Activated effector memory CD4-positive, alpha-beta T cell treated with Interleukin-2 at 50 U/mL for 16 hours (primary cell): ENCODE measurements at places on chromosomes 2 and 18.

DNA sequence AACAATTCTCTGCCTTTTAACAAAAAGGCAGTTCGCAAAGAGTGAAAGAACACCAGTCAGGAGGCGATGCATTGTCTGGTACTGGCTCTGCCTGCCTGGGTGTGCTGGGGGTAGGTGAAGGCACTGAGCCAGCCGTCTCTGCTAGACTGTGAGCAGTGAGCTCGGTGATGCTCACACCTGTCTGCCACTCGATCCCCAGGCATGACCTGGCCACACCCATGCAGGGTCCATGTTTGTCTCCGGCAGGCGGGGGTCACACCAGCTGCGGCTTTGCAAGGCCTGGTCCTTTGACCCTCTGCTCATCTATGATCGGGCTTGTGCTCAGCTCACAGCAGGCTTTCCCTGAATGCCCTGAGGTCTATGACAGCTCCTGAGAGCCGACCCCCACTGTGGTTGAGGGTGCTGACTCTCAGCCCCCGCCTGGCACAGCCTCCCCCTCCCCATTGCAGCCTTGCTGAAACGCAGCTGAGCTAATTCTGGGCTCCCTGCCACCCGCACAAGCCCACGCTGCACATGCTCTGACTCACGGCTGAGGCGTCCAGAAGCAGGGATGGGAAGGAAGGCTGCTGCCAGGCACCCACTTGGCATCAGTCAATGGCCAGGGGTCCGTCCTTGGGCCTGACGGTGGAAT is 23.7 kb downstream of the CRACDL start:
- DNase-seq, result no peak

DNA sequence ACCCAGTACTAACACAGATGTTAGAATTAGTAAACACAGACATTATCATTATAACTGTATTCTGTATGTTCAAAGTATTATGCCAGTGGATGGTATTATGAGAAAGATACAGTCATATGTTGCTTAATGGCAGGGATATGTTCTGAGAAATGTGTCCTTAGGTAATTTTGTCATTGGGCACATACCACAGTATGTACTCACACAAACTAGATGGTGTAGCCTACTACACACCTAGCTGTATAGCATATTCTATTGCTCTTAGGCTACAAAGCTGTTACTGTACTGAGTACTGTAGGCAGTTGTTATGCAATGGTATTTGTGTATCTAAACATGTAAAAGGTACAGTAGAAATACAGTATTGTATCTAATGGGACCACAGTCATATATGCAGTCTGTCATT is 53.8 kb downstream of the GTF3C3 start:
- no peak for DNase-seq

- DNase-seq, result no peak
Measured at GRCh38 chr2:56729212-56729611, 545.4 kb downstream of the CCDC85A start.

DNA sequence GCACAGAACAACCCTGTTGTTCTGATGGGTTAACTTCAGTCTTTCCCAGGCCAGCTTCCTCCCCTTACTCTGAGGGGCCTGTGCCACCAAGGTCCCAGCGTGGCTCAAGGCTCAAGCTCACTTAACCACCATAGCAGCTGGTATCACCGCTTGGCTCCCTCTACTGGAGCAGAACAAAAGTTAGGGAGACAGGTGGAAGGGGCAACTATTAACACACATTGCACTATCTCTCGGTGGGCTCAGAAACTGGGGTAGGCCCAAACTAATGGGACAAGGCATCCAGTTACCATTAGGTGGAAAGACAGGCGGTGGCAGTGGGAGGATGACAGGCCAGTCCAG is 88.7 kb upstream of the ATL2 start:
- no peak for DNase-seq

DNA sequence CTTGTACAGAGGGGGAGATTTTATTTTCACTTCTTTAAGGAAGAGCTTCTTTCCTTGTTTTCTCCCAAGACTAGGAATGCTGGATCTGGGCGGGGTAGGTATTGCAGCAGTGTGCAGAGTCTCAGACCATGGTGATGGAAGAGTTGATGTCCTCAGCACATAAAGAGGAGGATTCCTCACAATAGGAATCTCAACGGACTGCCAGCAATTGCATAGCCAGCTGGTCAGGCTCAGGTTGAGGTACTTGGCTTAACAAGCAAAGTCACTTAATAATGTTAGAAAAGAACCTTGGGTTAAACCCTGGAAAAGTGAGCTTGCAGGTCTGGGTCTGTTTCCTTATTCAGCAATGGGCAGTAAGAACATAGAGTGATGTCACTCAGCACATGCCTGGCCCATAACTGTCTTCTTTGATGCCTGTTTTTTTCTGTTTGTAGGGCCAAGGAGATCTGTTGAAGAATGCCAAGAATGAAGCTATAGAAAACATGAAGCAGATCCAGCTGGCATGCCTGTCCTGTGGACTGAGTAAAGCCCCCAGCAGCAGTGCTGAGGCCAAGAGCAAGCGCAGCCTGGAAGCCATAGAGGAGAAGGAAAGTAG is 342.1 kb downstream of the PLCL1 start:
- no peak for DNase-seq

DNA sequence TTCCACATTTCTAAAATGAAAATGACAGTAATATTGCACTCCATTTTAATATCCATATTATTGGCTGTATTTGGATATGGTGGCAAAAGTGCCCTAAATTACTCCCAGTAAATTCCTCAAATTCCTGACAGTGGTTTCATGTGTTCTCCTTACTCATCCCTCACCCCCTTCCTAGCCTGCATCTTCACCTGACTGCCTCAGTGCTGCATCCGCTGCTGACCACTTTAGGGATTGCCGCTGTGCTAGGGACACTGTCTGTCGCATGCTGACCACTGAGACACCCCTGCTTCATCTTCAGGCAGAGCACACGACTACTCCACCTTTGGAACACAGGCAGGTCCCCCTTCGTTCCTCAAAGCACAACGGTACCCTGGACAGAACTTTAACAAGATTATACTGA is 32.6 kb downstream of the DSEL start:
- DNase-seq, result no peak

GRCh38 chr2:224286923-224287322 is 115.0 kb downstream of the FAM124B start:
- no peak for DNase-seq

DNA sequence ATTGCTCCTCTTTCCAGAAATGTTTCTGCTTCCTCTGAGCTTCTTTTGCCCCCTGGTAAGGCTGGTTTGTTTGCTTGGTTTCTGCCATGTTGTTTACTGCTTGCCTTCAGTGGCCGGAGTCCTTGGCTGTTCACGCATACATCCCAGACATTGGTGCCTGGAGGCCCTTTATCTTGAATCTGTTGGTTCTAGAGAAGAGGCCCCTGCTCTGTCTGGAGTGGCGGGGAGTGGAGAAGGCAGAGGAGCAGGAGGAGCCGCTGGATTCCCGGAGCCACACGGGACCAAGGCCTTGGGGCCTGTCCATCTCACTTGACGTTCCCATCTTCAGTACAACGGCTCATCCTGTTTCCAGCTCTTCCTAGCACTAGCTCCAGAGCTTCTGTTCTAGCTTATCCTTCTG is 77.2 kb upstream of the PXDN start:
- DNase-seq, result no peak

- DNase-seq, result no peak
Measured at GRCh38 chr18:45069546-45069945, 388.9 kb downstream of the SETBP1 start.
